Lower lobe of right lung (tissue), 2 donors: ENCODE measurements at places on chromosomes 4 and X.

DNA sequence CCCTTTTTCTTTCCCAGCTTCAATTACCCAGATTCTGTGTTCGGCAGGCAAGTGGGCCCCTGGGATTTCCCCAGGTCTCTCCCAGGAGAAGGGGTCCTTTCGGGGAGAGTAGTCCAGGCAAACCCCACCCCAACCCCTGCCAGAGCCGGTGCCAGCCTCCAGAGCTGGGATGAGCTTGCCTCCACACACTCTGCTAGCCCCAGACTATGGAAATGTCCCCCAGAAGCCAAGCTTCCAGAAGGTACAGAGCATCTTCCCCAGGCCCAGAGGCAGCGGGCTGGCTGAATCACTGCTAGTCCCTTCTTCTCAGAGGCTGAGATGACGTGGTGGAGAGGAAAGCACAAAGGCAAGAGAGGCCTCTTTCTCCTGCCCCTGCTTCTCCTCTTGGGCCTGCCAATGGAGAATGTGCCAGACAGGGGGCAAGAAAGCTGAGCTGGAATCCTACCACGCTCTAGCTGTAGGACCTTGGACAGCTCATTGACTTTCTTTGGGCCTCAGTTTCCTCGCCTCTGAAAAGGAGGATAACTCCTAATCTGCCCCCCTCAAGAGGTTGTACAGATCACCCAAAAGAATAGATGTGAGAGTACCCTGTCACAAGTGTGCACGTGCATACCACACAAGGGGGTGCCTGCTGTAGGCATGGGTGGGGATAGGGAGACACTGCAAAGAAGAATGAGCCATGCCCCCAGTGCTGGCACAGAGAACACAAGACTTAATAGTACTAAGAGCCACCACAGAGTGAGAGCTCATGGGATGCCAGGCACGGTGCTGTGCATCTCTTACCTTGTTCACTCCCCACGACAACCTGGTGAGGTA, 2.1 kb downstream of the SASH3 start:
- DNase-seq = no peak

DNA sequence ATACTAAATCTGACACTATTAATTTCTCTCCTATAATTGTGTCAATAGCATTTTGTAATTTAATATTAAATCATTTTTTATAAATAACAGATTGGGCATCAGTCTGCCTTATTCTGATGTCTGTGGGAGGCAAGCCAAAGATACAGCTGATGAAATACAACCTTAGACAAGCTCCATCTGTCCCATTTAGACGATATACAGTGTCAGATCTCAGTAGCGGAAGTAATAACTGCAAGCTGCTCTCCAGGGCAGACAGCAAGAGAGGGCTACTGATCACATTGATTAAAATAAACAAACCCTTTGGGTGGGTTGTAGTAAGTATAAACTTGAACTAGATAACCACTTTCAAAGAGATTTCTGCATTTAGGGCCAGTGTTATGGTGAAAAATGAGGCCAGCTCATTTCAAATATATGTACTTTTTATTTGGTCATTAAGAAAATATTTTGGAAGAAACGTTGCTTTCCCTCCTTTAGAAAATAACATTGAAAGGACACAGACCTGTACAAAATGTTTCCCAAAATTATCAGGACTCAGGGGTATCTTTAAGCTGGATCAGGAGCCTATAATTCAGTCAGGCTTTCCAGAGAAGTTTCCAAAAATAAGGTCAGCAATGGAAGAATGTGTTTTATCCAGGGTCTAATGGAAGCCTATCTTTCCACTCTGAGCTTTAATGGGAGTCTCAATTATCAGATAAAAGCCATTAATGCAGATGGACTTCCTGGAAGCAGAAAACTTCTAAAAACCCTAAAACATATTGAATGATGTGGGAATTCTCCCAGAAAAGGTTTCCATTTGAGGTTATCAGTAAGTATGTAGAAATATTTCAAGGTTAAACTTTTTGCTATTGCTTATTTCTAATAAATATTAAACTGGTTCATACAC, 1028.8 kb upstream of the IGFBP7 start:
- DNase-seq = no peak

DNA sequence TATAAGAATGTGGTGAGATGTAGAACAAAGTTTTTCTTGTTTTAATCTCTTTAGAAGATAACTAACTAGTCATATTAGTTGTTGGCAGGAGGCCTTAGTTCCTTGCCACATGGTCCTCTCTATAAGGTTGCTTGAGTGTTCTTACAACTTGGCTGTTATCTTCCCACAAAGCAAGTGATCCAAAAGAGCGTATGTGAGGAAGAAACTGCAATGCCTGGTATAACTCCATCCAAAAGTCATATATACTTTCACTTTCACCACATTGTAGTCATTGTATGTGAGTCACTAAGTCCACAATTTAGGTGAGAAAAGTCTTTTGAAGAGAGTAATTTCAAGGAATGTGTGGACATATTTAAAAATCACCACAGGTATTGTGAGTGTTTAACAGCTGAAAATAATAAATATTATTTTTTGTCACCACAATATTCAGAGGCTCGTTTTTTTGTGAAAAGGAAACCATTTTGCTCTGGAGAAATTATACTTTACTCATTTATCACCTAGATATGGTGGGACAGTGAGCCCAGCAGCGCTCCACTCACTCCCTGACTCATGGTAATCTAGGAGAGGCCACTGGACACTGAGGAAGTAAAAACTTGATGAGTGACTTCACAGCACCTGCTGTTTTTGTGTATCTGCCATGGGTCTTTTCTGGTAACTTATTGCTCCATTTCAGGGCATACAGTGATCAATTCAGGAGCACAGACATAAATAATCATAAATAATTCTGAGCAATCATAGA, 369.4 kb upstream of the NDST3 start:
- no peak for DNase-seq

DNA sequence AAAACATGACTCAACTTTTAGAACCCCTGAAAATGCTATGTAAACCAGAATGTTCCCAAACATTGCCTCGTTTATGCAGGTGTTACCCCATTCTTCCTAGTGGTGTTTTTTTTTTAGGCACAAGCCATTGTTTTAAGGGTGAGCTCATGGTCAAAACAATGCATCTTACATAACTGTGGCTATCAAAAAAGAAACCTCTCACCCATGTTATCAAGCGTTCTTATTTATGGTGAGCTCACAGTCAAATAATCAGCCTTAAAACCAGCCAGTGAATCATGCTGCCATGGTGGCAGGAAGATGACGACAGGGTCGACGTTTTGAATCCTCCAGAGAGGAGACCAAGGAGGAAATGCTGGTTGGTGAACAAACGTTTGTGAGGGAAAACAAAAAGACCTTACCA, 195.2 kb downstream of the KDR start:
- DNase-seq = no peak

- DNase-seq = no peak
Measured at GRCh38 chrX:8748855-8749254, 16.9 kb upstream of the ANOS1 start.

DNA sequence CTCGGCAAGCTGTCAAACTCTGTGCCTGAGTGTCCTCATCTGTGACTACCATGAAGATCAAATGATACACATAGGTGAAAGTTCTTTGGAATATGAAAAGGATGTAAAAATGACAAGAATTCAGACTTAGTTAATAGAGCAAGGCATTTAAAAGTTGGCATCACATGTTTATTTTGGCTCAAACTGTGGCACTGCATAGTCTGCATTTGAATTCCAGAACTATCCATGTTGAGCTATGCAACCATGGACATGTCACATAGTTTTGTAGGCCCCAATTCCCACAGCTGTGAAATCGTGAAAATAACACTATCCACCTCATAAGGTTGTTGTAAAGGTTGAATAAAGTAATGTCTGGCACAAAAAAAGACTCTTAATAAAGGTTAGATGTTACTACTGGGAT, 33.9 kb downstream of the AFF2 start:
- no peak for DNase-seq

- no peak for DNase-seq
Measured at GRCh38 chr4:182648766-182649165, 268.4 kb downstream of the DCTD start.

- no peak for DNase-seq
Measured at GRCh38 chrX:31228909-31229308, 157.1 kb upstream of the FTHL17 start.

GRCh38 chrX:4243759-4244158, 530.3 kb upstream of the PRKX start:
- DNase-seq = no peak

DNA sequence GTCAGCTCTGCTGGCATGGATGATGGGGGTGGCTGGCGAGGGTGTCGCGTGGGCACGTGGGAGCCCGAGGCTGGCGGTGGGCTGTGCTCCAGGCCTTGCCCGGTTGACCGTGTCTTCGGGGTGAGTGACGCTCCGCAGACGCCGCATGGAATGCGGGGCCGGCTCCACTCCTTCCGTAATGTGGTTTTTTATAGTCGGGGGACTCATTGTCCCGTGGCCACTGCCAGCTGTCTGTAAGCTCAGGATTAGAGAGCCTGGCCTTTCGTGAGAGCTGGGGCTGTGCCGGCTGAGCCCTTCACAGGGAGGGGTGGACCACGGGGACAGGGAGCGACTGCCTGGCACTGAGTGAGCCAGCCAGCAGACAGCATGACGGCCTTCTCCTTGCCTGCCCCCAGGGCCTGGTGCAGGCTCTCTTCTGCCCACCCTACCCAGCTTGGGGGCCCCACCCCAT, 20.4 kb downstream of the DOK7 start:
- DNase-seq = no peak

DNA sequence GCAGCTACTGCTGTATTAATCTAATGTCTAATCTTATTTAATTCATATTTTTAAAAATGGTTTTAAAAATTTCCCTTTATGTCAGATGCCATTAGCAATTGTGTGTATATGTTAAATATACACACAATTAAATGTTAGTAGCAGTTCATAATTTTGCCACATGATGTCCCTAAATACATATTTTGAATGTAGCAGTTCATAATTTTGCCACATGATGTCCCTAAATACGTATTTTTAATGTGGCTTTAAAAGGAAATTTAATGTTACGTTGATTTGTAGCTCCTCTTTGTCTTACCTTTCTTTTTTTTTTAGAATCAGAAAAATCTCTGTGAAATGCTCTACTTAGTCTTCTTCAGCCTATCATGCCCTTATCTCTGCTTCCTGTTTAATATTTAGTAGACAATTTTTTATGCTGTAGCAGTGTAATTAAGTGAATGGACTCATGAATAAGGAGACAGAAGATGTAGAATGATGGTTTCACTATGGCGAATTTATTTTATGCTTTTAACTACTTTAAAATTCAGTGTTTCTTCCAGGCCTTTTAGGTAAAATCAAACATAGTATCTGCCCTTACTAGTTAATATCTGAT, 26.1 kb downstream of the RBM46 start:
- no peak for DNase-seq

- DNase-seq = no peak
Measured at GRCh38 chrX:123983240-123983639, 21.7 kb downstream of the STAG2 start.

DNA sequence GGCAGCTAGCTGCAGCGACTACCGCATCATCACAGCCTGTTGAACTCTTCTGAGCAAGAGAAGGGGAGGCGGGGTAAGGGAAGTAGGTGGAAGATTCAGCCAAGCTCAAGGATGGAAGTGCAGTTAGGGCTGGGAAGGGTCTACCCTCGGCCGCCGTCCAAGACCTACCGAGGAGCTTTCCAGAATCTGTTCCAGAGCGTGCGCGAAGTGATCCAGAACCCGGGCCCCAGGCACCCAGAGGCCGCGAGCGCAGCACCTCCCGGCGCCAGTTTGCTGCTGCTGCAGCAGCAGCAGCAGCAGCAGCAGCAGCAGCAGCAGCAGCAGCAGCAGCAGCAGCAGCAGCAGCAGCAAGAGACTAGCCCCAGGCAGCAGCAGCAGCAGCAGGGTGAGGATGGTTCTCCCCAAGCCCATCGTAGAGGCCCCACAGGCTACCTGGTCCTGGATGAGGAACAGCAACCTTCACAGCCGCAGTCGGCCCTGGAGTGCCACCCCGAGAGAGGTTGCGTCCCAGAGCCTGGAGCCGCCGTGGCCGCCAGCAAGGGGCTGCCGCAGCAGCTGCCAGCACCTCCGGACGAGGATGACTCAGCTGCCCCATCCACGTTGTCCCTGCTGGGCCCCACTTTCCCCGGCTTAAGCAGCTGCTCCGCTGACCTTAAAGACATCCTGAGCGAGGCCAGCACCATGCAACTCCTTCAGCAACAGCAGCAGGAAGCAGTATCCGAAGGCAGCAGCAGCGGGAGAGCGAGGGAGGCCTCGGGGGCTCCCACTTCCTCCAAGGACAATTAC, 1.4 kb downstream of the AR start:
- peak; percentile 34 for DNase-seq

- no peak for DNase-seq
Measured at GRCh38 chr4:173211222-173211621, 42.6 kb downstream of the GALNT7 start.

GRCh38 chr4:152369902-152370295, 166.0 kb downstream of the FBXW7 start:
- DNase-seq = no peak

DNA sequence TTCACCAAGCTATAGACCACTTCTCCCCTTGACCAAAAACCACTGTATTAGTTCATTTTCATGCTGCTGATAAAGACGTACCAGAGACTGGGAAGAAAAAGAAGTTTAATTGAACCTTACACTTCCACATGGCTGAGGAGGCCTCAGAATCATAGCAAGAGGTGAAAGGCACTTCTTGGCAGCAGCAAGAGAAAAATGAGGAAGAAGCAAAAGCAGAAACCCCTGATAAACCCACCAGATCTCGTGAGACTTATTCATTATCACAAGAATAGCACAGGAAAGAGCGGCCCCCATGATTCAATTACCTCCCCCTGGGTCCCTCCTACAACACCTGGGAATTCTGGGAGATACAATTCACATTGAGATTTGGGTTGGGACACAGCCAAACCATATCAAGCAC, 97.8 kb downstream of the DOCK11 start:
- DNase-seq = no peak

DNA sequence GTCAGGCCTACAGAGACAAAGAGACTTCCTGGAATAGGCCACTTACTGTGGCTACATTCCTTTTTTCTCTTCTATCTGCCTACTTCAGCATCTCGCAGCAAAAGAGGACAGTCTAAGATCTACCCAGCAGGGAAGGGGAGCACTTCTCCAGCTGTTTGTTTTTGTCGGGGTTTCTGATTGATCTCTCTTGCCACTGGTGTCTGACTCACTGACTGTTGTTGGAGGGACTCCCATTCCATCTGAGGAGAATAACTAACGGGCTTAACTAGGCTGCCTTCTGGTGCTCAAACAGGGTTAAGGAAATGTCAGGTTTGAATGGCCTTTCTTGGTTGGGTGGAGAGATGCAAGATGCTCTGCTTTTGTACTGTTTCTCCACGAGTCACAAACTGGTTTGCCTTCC, 100.2 kb upstream of the TMEM164 start:
- DNase-seq = no peak

DNA sequence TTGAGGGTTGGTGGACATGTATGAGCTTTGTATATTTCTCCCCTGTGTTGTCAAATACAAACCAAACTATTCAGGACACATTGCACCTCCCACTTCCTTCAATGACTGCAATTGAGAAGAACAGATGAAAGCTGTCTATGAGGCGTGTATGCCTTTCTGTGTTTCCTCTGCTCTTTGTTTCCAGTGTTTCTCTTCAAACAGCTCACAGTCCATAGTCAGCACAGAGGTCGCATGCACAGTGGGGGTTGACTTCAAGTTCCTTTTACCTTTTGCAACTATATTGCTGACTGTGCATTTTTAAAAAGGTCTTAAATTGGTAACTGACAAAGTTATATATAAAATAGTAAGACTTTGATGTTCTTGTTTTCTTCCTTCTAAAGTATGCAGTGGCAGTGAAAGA, 957.8 kb downstream of the C4orf33 start:
- DNase-seq = no peak
